ENCODE measurements at places on chromosomes 6 and 20. TPM values are rescaled to one million over a fixed set of nuclear protein-coding genes. Genes with fewer than 3 reads are reported as not detected.

GRCh38 chr6:100023798-100024197 lies 29.8 kb upstream of the MCHR2 start:
- DNase-seq: no peak

The WFDC5 gene
- polyA plus RNA-seq: not detected

The ZSCAN31 gene
- 9.6 TPM for polyA plus RNA-seq

GRCh38 chr6:14598017-14598864 lies 480.7 kb downstream of the CD83 start:
- no peak for DNase-seq

The MLN gene
- polyA plus RNA-seq: not detected

- DNase-seq: peak; percentile 70
These were observed 81.0 kb downstream of the GPX5 start for GRCh38 chr6:28606424-28607391.

GRCh38 chr6:12152023-12152970 lies 137.9 kb upstream of the EDN1 start:
- DNase-seq: no peak

GRCh38 chr6:158813032-158813431 lies 6.1 kb downstream of the EZR start:
- DNase-seq: no peak

DNA sequence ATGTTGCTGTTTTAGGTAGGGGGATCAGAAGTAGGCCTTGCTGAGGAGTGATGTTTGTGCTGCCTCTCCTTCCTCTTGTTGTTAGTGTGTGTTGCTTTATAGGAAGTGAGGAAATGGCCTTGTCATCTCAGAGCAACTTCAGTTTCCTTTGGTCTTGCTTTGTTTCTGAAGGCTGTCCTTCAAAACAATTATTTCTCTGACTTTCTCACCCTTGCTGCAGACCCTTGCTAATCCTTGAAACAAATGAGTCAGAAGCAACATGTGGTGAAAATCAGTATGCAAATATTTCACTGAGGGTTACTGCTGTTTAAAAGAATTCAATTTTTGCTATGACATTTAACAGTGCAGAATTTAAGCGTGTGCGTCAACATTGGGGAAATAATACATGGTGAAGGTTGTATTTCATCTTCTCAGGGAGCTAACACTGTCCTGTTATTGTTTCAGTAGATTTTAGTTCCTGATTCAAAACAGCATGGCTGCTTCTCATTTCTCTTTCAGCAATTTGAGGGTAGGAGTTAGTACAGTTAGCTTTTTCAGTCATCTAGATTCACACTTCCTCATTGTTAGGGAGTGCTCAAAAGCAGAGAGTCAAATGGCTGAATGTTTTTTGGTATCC lies 13.8 kb downstream of the RNF144B start:
- no peak for DNase-seq

The PHF10 gene
- 96.2 TPM for polyA plus RNA-seq

The BMP7 gene
- polyA plus RNA-seq: 2.7 TPM

GRCh38 chr6:113857556-113858479 lies 673 bp downstream of the MARCKS start:
- DNase-seq: peak; percentile 63

DNA sequence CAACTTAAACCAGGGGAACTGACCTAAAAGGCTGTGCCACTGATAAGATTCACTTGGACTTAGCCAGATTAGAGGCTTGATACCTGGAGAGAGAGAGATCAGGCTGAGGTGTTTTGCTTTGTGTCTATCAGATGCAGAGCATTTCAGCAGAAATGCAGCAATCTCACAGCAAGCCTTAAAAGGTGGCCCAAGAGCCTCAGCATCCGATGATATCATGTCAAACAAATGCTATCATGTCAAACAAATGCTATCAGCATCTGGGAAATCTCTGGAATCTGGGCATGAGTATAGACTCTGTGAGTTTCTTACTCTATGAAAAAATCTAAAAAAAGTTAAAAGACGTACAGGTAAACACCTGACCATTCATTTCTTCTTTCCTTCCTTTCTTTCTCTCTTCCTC lies 718.9 kb downstream of the EYS start:
- no peak for DNase-seq

DNA sequence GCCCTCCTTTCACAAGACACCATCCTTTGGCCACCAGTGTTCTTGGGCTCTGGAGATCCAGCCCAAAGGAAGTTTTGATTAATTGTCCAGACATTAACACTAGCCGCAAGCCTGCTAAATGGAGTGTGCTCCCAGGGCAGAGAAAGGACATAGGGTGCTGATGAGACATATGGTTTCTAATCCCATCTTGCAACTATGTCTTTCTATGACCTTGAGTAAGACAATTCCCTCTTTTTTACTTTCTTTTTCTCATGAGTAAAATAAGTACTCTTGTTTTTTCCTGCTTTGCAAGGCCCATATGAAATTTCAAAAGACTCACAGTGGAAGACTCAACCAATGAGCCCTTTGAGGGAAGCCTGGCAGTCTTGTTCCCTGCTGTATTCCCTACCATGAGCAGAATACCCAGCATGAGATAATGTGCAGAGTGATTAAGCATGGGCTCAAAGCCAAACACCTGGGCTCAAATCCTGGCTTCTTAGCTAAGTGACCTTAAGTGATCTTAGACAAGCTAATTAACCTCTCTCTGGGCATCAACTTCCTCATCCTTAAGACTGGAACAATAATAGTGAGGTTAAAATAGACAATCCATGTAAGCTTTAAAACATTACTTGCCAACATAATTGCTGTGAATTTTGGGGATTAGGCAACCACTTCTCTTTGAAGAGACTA lies at the start of gene WFDC10B:
TSS of gene WFDC10B (minus strand) at position 51 of the 669 bp plus-strand sequence. CDS start 19,027 bp downstream, outside the sequence.
- peak; percentile 1 for DNase-seq

The KIF6 gene
- polyA plus RNA-seq: 1.6 TPM

DNA sequence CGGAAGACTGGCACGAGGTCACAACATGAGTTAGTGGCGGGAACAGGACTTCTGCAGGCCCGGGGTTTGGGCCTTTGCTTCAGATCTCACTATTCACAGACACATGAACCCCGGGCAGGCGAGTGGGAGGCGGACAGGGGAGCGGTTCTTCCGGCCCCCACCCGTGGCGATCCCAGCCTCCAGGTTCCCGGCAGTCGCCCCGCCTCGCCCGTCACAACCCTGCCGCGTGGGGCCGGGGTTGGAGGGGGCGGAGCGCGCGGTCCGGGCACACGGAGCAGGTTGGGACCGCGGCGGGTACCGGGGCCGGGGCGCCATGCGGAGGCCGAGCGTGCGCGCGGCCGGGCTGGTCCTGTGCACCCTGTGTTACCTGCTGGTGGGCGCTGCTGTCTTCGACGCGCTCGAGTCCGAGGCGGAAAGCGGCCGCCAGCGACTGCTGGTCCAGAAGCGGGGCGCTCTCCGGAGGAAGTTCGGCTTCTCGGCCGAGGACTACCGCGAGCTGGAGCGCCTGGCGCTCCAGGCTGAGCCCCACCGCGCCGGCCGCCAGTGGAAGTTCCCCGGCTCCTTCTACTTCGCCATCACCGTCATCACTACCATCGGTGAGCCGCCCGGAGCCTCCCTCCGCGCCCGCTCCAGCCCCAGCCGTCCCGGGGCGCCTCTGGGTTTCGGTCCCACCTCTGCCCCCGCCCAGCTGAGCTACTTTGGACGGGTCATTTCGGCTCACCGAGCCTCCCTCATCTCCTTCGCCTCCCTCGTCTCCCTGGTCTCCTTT lies at the start of gene KCNK15:
TSS of gene KCNK15 (plus strand) at position 268 of the 769 bp plus-strand sequence. CDS start at position 314, 46 bp downstream.
- no peak for DNase-seq

- peak; percentile 31 for DNase-seq
These were observed 25.9 kb downstream of the ZBP1 start for GRCh38 chr20:57594092-57594951.

- DNase-seq: no peak
These were observed 6.0 kb downstream of the STX11 start for GRCh38 chr6:144156338-144156737.

DNA sequence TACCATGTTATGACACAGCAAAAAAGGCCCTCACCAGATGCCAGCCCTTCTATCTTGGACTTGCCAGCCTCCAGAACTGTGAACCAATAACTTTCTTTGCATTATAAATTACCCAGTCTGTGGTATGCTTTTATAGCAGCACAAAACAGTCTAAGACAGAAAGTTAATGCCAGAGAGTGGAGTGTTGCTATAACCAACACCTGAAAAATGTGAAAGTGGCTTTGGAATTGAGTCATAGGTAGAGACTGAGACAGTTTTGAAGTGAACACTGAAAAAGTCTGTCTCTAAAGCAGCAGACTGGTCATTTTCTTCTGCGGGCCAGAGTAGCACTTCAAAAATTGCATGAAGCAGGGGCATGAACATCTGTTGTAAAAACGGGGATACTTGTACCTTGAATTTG lies 28.0 kb upstream of the ASIP start:
- no peak for DNase-seq

DNA sequence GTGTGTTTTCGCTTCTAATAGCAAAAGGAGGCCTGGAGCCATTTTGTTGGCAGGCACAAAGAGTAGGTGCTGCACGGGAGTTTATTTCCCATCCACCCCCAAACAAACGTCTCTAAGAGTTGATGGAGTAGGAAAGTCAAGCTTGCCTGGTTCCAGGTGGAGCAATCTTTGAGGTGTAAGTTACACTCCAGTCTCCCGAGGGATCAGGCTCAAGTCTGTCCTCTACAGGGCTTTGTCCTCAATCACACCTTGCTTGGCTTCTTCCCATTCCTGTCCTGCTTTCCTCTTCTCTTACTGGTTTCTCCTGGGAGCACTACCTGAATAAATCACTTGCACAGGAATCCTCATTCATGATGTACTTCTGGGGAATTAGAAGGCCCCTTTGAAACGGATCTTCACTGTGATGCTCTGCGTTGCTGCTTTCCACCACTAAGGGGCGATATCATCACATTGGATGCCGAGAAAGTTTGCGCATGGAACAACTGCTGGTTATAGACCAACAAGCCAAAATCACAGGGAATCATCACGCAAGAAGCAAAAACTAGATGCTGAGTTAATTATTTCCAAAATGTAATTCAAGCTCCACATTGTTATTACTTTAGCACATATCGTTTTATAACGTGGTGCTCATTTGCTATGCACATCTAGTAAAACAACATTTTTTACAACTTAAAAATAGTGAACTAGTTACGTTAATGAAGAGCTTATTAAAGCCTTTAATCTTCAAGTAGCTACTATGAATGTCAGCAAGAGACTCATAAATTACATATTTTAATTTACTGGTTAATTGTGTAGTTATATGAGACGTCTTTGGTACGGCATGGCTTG lies 156.8 kb downstream of the DNAH8 start:
- DNase-seq: peak; percentile 13

The TGM3 gene
- 0.48 TPM for polyA plus RNA-seq

- DNase-seq: no peak
These were observed 60.9 kb upstream of the MC3R start for GRCh38 chr20:56187534-56188165.

Data from muscle of back (tissue), 13 donors.